ENCODE measurements at places on chromosomes 7 and 10.

DNA sequence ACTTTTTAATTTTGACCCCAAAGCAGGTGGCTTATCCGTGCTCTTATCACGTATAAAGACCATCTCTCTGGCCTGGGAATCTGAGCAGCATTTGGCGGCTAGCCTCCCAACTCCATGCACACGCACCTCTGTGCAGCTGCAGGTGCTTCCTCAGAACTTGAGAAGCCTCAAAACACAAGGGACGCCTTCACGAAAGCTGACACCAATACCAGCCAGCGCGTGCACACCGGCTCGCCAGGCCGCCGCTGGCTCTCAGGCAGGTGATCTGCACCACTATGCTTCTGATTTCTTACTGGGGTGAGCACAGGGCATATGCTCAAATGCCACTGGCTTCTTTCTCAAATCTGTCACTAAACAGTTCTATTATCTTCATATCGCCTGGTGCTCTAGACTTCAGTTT lies 145.0 kb downstream of the PARD3 start:
- DNase-seq, result no peak

DNA sequence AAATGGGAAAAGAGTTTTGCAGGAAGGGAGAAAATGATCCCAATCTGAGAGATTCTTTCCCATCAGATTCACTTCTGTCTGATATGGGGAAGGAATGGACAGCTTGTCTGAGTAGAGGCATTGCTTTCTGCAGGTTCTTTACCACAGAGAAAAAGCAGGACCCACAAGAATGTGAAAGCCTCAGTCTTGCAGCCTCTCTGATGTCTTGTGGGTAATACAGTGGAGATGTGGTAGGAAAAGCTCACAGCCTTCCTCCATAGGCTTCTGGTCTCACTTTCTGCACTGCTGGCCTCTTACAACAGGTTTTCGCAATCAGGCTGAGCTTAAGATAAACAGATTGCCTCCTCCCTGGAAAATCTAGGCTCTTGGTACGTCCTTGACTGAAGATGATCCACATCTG lies 551 bp downstream of the IFIT1 start:
- no peak for DNase-seq

GRCh38 chr7:11792166-11792565 lies 39.8 kb downstream of the THSD7A start:
- no peak for DNase-seq

- no peak for DNase-seq
Observed at GRCh38 chr10:127198307-127198706, 1.9 kb upstream of the INSYN2A start.

DNA sequence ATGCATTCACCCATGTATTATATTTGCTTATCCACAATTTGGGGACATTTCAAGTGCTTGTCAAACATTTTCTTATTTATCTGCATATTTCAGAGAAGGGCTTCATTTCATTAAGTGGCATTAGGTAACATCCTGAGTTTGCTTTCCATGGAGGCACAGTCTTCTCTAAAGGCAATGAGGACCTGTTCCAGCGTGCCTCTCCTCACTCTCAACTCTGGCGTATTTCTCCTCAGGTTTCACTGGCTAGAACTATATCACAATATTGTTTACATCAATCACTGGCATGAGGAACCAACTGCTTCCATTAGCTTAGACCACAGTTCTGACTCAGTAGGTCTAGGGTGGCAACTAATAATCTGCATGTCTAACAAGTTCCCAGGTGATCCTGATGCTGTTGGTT lies 177.2 kb downstream of the TAX1BP1 start:
- DNase-seq, result no peak

DNA sequence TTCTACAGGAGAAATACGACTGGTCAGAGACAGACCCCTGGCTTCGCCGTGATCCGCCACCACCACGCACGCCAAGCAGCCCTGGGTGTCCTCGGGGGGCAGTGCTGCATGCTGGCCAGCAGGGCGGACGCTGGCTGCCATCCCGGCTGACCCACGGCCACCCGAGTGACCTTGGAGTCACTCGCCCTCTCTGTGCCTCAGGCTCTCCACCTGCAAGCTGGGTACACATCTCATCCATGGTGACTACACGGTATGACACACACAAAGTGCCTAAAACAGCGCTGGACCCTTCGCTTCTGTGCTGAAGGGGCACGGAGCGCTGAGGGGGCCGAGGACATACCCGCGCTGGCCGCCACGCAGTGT lies 62.0 kb upstream of the RNF32 start:
- DNase-seq, result no peak

- no peak for DNase-seq
Observed at GRCh38 chr7:149743476-149744255, 29.7 kb downstream of the ZNF467 start.

- DNase-seq, result no peak
Observed at GRCh38 chr10:73920089-73920488, 9.2 kb downstream of the PLAU start.

GRCh38 chr10:89377705-89378637 lies at the start of gene IFIT1B:
TSS of gene IFIT1B (plus strand) at chr10:89378056. CDS start at chr10:89378136, 80 bp downstream.
- DNase-seq, result no peak

DNA sequence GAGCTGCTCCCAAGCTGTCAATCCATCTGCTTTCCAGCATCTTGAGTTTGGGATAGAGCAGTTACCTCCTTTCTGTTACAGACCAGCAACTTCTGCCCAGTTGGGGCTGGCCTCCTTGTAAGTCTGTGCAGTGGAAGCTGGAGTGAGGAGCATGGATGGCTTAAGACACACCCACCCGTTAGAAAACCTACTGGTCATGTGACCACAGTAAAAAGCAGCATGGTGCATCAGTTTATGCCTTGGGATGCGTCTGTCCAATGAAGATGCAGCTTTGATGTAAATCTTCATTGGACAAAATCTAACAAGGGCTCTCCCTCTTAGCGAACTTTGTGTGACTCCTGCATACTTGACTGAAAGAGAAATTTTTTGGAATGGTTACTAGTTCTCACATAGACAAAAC lies 453.5 kb downstream of the TYW1 start:
- DNase-seq, result no peak

Data from CD4-positive, alpha-beta T cell treated with Interleukin-12 subunit alpha and Interleukin-12 subunit beta, for 1 hour (primary cell).